Epithelial cell of proximal tubule (primary cell): ENCODE measurements at places on chromosomes 5 and 9.

DNA sequence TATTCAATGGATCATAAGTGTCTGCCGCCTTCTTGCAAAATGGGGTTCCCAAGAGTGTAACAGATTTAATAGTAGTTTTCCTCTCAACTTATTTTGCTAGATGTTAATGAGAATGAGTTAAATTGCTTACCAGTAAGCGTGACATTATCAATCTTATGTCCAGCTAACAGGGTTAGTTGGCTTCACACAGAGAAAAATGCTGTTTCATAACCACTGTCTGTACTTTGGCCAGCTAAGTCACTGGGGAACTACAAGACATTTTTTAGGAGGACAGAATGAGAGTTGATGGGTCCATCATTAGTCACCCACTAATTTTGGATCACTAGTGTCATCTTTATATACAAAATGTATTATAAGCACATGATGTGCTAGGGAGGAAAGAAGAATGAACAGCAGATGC lies 1.4 kb downstream of the CDC37L1 start:
- no peak for DNase-seq

DNA sequence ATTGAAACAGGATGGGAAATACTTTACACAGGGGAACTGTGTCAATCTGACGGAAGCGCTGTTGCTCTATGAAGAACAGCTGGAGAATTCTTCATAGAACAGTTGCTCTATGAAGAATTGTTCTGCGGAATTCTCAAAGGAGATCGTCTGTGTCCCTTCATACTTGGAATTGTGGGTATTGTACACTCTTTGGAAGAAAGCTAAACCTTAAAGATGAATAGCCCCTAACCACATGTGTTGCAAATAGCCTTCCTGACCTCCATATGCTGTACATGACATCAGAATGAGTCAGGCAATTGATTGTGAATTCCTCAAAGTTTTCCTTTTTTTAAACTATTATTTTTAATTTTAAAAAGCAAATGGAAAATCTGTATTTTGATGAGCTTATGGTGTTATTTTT lies 15.6 kb downstream of the NIM1K start:
- DNase-seq = no peak

DNA sequence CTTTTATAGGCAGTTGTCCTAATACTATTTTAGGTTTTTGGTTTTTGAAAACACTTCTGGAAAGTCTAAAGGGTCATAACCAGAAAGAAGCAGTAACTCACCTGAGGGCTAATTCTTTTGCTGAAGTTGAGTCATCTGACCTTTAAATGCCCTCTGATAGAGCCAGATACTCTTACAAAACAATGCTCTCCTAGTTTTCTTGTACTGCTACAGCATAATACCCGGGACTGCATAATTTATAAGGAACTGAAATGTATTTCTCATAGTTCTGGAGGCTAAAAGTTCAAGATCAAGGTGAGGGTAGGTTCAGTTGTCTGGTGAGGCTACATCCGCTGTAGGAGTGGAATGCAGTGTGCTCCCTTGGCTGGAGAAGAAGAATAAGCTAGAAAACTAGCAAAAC lies 670.3 kb downstream of the TLE4 start:
- no peak for DNase-seq

DNA sequence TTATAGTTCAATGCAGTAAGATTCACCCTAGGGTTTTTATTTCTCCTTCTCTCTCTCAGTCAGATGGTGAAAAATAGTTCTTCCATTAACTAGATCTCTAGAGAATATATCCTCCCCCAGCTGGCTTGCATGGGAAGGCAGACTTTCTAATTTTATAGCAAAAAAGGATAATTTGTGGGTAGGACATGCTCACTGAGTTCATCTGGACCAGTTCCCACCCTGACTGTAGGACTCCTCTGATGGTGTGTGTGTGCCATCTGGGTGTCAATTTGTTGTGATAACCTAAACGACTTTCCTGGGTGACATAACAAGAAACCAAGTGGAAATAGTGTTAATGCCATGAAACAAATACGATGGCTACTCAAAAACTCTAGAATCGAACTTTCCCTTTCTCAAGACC lies 44.9 kb downstream of the APBA1 start:
- DNase-seq = no peak

DNA sequence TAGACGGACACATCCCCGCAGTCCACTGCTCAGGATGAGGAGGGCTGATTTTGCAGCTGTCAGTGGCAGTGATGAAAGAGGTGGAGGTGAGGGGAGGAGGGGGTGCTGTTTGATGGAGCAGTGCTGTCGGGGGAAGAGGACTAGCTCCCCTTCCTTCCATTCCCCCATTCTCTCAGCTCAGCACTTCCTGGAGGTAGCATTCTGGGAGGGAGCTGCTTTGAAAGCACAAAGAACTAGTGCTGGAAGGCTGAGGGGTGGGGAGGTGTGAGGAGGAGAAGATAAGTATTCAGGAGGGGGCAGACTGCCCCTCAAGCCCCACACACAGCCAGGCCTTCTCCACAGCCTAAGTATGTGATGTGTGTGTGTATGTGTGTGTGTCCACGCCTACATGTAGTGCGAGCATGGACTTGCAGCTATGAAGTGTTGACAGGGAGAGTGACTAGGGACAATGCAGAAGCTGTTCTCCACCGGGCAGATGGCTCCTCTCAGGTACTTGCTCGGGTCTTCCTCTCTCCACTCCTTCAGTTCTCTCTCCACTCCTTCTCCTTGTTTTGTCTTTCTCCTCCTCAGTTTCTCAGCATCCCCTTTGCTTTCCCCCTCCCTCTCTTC lies 65.5 kb upstream of the HSPA9 start:
- DNase-seq = no peak

GRCh38 chr9:35306283-35306682 lies 144.5 kb downstream of the UNC13B start:
- DNase-seq = no peak

- DNase-seq = no peak
Observed at GRCh38 chr5:109987970-109988369, 298.2 kb downstream of the MAN2A1 start.

DNA sequence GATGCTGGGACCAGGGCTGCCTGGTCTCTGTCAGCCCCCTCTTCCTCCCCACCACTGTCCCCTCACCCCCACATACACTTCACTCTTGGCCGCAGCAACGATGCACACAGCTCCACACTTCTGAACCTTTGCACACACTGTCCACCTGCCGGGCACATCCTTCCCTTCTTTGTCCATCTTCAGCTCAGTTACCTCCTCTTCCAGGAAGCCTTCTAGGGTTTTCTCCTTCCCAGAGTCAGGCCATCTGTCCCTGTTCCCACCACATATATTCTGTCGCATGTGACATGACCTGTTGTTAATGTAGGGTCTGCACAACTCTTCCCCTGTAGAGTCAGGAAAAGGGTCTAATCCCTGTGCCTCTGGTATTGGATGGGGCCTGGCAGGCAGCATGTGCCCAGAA lies 38.6 kb upstream of the PHYKPL start:
- no peak for DNase-seq

DNA sequence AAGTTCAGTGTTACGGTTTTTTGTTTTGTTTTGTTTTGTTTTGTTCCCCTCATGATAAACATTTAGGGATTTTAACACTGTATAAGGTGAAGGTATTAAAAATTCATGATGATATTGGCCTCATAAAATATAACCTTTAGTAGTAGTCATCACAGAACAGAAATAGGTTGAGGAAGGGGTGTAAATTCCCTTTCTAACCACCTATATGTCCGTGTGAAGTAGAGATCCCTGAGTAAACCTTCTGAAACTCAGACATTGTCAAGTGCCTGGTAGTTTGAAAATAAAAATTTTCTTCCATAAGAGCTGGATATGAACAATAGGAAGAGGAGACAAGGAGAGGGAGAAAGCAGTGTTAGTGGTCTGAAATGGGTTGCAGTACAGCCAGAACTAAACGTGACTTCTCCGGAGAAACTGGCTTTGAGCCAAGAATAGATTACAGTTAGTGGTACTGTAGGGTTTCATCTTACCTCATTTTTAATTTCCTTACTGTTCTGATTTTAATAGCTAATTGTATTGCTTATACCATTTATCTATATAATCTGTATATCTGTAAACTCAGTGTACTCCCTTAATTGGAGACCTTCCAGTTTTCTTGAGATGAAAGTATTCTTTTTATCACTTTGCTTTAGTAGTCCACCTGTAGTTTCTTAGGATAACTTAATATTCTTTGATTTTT lies 18.3 kb downstream of the UGCG start:
- no peak for DNase-seq

- DNase-seq = no peak
Observed at GRCh38 chr5:95449460-95449859, 58.3 kb downstream of the FAM81B start.

DNA sequence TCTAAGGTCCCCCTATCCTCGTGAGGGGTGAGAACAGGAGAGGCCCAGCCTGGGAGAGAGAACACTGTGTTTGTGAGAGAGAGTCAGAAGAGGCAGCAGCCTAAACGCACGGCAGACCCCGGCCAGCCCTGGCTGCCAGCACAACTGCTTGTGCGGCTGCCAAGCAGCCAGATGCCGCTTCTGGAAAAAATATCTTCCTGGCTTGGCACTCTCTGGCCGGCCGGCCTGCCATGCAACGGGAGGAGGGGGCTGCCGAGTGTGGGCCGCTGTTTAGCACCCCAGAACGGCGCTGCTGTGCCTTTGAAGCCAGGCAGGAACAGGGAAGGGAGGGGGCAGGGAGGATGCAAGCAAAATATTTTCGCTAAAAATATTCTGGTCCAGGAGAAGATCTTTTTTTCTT lies 105.0 kb downstream of the FGF18 start:
- no peak for DNase-seq

GRCh38 chr5:160129841-160130240 lies 10.6 kb upstream of the PWWP2A start:
- no peak for DNase-seq

DNA sequence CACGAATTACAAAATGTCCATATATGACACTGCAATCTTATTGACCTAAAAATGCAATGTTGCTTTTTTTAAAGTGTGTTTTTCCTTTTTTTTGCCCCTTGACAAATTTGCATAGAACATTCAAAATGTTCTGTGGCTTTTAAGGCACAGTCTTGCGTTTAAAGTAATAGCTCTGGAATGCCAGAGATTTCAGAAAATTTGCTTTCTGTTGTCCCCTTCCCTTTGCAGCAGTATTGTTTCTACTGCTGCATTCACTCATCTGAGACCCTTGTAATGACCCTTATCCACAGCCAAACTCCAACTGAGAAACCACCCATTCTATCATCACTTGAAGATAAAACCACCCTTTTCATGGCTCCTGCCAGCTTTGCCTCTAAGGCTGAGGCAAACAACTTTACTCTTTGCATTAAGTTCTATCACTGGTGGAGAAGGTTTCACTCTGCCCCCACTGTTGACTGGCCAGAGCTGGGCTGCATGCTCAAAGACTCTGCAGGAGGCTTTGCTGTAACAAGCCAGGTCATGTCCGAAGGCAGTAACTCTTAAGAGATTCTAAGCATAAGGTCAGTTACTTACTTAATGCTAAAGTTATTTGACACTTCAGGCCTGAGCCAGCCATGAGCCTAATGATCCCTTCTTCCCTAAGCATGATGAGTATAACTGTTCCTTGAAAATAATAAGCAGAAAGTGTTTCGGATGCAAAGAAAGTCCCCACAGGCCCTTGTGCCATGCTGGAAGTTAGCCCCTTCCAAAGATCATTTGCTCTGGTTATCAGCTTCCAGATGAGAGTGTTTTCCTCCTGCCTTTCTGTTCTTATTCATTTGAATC lies 101.9 kb downstream of the CD180 start:
- peak; percentile 45 for DNase-seq

DNA sequence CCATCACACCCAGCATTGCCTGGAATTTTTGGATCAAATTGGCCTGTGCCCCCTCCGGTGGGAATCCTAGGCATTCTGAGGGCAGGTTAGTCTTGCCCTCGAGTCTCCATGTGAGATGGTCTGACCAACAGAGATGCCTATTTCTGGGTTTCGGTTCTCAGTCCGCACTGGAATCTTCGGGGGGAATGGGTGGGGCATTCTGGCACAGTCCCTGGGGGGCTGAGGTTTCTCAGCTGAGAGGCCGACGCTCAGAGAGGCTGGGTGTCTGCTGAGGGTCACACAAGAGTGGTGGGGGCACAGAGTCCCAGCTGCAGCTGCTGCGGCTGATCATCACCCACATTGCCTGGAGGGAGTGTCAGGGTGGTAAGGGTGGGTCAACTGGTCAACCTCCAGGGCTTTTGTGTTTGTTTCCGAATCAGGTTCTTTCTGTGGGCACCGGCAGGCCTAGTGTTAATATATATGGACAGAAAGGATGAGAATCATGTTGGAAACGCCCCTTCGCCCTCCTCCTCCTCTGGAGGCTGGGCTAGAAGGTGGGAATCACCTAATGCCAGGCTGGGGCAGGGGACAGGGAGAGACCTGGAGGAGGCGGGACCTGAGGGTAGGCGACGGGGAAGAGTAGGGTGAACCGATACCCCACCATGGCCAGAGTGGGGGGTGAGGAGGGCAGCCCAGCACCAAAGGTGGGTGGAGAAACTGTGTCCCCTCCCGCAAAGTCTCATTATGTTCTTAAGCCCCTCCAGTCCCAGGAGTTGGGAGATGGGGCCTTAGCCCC lies 149.5 kb upstream of the PHYKPL start:
- DNase-seq = no peak

- DNase-seq = no peak
Observed at GRCh38 chr5:84292000-84292642, 92.6 kb downstream of the EDIL3 start.

- DNase-seq = peak; percentile 59
Observed at GRCh38 chr9:100098046-100098886, 534 bp downstream of the ERP44 start.

DNA sequence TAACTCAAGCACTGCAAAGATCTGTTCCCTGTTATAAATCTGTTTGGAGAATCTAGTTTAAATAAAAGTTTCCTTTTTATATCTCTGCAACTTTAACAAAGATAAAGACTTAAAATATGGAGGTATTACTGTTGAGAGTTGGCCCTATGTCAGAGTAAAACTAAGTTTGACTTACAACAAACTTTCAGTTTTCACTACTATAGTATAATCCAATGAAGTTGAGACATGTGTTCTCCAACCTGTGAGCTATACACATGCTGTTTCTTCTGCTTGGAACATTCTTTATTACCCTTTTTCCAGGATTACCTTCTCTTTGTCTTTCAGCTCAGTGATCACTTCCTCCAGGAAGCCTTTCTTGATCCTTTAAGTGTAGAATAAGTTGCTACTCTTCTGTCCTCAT lies 1109.3 kb downstream of the MAT2B start:
- DNase-seq = no peak

GRCh38 chr5:943201-943917 lies 50.7 kb downstream of the TRIP13 start:
- no peak for DNase-seq

DNA sequence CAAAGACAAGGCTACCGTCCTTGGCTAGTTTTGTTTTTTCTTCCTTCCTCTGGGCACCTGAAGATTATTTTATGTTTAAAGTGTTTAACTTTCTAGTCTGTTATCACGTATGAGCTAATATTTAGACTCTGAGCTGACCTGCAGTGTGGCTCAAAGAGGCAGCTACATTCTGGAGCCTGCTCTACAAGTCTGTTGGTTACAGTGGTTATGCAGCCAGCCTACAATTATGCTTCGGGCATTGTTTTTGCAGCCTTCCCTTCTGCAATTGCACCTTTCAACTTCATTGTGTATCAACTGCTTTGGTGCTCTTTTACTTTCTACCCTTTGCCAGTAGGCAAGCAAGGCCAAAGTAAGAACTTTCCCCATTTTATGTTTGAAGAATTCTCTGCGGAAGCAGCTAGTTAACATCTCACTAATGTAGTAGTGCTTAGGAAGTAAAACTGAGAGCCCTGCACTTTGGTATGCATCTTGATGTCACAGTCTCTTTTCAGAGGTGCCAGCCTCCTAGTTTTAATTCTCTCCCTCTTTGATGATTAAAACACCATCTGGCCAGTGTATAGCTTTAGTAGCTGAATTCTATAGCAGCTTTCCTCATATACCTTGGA lies 322.1 kb downstream of the FAM170A start:
- no peak for DNase-seq

- no peak for DNase-seq
Observed at GRCh38 chr9:133657120-133657661, 21.0 kb downstream of the DBH start.

GRCh38 chr5:12183003-12183402 lies 278.8 kb upstream of the CTNND2 start:
- no peak for DNase-seq
